ENCODE measurements at places on chromosomes 12 and 14.

DNA sequence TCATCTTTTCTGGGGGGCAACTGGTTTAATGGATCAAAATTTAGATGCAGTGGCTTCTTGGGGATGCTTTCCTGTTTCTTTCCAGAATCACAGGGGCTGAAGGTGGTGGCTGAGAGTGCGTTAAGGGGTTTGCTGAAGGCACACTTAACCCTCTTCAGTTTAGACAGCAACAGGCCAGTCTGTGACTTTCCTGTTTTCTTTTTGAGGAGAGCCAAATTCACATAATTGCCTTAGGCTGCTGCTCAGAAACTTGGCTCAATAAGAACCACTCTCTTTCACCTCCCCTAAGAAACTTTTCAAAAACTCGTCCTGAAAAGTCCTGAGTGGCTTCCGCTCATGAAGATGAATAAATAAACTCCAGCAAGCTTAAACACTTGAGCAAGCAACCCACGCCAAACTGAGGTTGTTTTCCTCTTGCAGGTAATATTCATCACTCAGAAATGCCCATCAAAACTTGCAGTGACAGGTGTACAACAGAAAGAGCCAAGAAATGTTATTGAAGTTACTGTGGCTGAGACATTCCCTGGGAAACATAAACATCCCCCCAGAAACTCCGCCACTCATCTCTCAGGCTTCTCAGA is 510.4 kb downstream of the TMEM132D start:
- DNase-seq = no peak

DNA sequence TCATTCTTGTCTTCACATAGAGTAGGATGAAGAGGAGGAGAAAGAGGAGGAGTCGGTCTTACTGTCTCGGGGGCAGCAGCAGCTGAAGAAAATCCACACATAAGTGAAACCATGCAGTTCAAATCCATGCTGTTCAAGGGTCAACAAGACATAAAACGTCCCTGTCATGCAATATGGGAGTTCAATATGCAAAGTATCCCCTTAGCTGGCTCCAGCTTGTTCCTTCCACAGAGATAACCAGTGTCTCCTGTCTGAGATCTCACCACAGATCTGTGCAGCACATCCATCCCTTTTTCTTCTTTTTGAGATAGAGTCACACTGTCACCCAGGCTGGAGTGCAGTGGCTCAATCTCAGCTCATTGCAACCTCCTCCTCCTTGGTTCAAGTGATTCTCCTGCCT is 357.5 kb downstream of the GALC start:
- DNase-seq = no peak

- no peak for DNase-seq
Observed at GRCh38 chr12:121613462-121613861, 12.9 kb upstream of the ORAI1 start.

- no peak for DNase-seq
Observed at GRCh38 chr14:76086636-76087035, 65.1 kb upstream of the GPATCH2L start.

DNA sequence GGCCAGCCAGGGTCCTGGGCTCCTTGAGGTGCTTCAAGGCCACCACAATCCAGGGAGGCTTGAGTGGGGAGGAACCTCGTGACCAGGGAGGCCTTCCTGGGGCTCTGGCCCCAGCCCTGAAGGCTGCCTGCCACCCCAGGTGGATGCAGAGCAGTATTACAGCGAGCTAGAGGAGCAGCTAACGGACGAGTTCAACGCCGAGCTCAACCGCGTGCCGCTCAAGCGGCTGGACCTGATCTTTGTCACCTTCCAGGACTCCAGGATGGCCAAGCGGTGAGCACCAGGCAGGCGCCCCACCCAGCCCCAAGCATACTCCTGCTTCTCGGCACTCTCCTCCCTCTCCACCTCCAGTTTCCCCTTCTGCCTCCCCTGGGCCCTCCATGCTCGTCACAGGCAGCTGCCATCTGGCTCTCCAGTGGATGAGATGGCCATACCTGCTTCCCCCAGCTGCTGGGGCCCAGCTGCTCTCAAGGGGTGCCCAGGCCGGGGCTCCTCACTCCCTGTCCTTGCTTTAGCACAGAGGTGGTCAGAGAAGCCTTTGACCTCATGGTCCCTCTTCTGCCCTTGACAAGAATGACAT is 30.6 kb downstream of the NGB start:
- DNase-seq = no peak

DNA sequence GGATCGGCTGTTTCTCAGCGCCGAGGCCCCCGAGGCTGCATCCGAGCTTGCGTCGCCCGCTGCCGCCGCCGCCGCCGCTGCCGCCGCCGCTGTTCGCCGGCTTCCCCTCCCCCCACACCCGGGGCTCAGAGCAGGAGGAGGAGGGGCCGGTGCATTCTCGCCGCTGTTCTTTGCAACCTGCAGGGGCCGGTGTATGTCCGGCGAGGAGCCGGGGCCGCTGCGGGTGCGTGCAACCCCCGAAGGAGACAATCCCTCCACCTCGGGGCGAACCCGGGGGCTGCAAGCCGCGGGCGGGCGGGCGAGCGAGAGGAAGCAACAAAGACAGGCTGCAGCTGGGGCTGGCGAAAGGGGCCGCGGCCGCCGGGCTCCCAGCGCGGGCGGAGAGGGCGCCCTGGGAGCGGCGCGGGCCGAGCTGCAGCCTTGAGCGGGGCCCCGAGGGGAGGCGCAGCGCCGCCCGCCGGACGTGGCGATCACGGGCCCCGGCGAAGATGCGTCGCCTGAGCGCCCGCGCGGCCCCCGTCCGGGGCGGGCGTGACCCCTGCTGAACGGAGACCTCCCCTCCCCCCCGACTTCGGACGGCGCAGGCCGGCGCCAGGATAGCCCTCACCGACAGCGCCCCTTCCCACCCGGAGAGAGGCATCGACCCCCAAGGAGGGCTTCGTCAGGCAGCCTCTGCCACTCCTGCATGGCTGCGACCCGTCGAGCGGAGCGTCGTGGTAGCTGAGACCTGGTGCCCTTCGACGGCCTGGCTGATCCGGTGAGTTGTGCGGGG is 702 bp downstream of the FAM222A start:
- DNase-seq = peak; percentile 52

DNA sequence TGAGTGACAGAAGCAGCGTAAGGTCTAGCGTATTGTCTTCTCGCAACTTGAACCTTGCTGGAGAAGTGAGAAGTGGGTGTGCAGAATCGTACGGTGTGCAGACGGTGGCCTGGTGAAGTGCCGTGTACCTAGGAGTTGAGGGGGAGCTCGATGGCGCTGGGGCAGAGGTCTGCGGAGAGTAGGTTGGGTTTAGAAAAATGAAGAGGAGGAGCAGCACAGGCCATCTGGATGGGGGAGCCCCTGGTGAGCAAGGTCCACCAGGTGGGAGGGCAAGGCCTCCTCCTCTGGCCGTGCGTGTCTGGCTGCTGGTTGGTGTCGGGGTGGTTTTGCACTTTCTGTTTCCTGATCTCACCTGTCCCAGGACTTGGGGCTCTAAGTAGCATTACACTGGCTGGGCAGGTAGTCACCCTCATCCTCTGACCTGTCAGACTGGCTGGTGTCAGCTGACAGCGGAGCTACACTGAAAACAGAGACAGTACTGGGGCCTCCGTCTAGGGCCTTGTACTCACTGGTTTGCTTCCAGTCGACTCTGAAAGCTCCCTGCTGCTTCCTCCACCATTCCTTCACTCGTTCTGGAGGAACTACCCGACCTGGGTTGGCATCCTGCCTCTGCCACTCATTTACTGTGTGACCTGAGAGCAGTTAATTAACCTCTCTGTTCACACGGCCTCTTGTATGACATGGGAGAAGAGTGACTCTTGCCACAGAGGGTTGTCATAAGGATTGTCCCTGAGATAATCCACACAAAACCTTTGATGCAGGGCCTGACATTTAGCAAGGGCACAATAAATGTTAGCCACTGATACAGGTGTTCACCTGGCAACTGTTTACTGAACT is 228.3 kb downstream of the SLC41A2 start:
- no peak for DNase-seq

DNA sequence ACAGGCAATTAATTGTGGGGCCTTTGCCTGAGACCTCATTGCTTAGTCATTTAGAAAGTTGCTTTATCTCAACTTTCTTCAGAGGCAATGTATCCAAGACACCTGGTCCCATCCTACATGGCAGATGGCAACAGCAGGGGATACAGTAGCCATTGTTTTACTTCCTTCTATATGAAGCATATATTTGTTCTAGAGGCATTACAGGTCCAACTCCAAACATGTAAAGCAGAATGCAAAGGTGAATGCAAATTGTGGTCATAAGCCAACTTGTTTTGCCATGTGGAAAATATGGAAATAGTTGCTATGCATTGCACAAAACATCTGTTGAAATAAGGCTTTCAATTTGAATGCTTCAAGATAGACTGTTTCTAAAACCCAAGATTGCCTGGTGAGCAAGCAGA is 109.8 kb upstream of the BCAT1 start:
- DNase-seq = no peak

- DNase-seq = peak; percentile 32
Observed at GRCh38 chr12:57237932-57238853, 8.7 kb downstream of the SHMT2 start.

DNA sequence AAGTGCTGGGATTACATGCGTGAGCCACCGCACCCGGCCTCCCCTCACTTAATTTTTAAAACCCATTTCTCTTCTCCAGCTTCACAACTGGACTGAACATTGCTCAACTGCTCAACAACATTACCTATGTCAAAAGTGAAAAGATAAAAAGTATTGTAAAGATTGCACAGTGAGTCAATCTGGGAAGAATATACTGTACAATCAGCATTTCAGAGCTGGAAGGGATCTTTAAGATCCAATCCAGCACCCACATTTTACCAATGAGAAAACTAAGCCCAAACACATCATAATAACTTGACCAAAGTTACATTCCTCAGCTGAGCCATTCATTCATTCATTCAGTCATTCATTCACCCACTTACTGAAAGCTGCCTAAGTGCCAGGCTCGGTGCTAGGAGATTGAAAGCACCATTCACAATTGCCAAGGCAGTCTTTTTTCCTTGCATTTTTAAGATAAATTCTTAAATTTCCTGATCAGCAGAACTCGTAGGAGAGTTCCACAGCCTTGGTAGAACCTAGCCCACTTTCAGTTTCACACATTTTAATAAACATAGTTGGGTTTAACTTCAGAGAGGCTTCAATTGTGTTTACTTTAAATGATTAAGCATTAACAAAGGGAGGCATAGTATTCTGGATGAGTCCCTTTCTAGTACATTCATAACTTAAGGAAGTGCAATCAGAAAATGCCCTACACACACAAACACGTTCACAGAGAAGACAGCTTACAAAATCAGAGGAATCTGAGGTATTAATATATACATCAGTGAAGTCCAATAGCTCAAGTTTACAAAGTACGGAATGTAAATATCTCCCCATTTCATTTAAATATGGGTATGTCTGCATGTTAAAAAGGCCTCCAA is 3.0 kb downstream of the GALNT4 start:
- no peak for DNase-seq

DNA sequence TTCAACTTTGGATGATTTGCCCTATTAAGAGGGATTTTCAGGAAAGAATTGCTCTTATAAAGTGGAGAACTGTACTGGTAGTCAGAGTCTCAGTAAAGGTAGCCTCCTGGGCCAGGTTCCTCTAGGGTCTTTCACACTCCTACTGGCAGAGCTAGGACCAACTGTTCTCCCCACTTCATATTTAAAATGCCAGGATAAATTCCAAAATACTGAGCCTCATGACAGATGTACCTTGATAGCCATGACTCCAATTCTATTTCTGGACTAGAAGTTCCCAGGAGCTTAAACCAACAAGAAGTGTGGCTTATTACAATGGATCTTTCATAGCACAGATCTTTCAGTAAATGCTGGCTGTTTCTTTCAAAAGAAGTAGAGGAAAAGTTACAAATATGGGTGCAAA is 126.5 kb downstream of the C12orf75 start:
- no peak for DNase-seq

- DNase-seq = no peak
Observed at GRCh38 chr12:49588281-49588680, 17.2 kb downstream of the FAM186B start.

- no peak for DNase-seq
Observed at GRCh38 chr14:88195676-88196075, 127.4 kb downstream of the KCNK10 start.

DNA sequence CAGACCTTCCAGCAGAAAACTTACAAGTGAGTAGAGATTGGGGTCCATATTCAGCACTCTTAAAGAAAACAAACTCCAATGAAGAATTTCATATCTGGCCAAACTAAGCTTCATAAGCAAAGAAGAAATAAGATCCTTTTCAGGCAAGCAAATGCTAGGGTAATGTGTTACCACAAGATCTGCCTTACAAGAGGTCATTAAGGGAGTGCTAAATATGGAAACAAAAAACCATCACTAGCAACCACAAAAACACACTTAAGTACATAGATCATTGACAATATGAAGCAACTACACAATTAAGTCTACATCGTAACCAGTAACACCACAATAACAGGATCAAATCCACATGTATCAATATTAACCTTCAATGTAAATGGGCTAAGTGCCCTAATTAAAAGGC is 47.1 kb upstream of the CLEC14A start:
- no peak for DNase-seq

GRCh38 chr12:57629897-57630471 is 3.0 kb downstream of the B4GALNT1 start:
- DNase-seq = no peak

- no peak for DNase-seq
Observed at GRCh38 chr12:50042693-50043092, 14.7 kb upstream of the ASIC1 start.

DNA sequence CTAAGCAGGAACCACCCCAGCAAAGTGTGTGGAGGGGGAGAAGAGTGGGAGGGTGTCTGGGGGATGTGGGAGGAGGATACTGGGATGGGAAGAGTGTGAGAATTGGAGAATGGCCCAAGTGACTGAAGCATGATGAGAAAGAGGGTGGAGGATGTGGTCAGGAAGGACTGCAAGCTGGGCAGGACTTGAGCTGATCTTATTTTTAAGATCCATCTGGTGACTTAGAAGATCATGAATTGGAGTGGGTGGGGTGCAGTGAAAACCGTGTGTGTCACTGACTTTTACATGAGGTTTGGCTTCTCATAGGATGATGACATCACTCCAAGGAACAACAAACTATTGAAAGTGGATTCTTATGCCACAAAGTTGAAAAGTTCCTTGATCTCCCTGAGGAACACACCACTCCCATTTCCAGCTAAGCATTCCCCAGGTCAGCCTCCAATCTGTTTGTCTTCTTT is 287.5 kb downstream of the GALC start:
- DNase-seq = no peak
